ENCODE measurements at places on chromosomes 13 and 19. TPM values are rescaled to one million over a fixed set of nuclear protein-coding genes. Genes with fewer than 3 reads are reported as not detected.

Gene CLEC17A
- total RNA-seq = not detected

Gene ZNF382
- 5.2 TPM for total RNA-seq

DNA sequence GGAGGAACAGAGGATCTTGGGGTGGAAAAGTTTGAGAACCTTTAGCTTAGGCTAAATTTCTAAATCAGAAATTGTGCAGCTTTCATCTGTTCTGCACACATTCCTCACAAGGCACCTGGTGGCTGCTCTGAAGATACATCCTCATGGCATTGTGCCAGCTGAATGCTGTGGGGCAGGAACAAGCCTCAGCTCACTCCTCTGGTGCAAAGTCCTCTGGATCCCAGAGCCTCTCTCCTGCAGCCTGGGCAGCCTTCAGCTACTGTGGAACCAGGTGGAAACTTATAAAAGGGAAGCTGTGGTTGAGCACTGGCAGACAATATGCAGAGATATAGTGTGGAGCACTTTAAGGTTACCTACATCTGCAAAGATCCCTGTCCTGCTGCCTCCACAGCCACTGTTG is 72.3 kb downstream of the KCTD12 start:
- no peaks in the 10 kb centered on the region for H3K36me3 ChIP-seq
- H3K27ac ChIP-seq = no peak overlapping the region
- DNase-seq = no peak
- no peaks in the 10 kb centered on the region for H3K27me3 ChIP-seq
- H3K4me1 ChIP-seq = peaks cover 21% of the 10 kb centered on the region

DNA sequence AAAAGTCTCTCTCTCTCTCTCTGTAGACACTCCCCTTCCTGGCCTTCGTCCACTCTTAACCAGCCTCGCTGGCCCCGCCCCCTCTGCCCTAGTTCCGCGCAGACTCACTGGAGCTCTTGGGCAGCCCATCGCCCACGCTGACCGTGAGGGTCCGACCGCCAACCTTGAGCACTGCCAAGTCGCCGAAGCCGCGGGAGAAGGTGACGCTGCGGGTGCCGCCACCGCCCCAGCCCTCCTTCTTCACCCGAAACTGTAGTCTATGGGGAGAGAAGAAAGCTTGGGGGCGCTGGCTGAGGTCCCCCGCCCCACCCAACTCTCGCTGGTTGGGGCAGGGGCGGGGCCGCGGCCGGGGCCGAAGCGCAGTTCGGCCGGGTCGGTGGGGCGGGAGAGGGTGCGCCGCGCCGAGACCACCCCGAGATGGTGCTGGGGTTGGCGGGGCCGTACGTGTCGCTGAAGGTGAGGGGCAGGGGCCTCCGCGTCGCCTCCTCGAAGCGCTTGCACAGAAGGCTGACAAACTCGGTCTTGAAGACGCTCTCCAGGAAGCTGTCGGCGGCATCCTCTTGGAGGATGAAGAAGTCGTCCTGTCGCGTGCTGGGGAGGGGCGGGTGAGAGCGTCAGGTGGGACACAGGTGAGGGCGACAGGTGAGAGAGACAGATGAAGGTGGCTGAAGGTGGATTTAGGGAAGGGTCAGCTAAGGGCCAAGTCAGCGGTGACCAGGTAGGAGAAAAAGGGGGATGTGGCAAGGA is 12.6 kb upstream of the ZNF414 start:
- H3K4me3 ChIP-seq = peak overlapping the region; percentile 63
- peak overlapping the region; percentile 87 for H3K27ac ChIP-seq
- peaks cover 11% of the 10 kb centered on the region for H3K4me1 ChIP-seq
- H3K36me3 ChIP-seq = peaks cover 69% of the 10 kb centered on the region
- H3K27me3 ChIP-seq = no peaks in the 10 kb centered on the region

Gene ZNF587
- 25.6 TPM for total RNA-seq

GRCh38 chr13:37910790-37911189 is 41.2 kb upstream of the TRPC4 start:
- H3K4me1 ChIP-seq = no peaks in the 10 kb centered on the region
- H3K27me3 ChIP-seq = no peaks in the 10 kb centered on the region
- no peaks in the 10 kb centered on the region for H3K36me3 ChIP-seq
- no peak overlapping the region for H3K27ac ChIP-seq
- no peak overlapping the region for H3K4me3 ChIP-seq

DNA sequence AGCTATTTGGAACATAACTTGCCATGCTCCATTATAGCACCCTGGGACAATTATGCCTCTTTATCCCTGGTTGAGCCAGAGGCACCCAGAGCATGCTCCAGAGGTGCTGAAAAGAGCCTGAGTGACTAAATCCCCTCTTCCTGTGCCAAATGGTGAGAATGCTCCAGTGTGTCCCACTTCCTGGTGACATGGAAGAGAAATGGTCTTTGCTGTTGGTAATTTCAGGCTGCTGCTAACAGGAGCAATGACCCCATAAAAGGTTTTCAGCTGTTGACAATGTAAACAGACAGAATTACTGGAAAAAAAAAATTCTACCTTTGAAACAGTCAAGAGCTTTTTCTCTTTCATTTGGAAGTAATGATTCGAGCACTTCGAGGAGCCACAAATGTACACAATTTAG is 341.8 kb downstream of the FGF9 start:
- no peaks in the 10 kb centered on the region for H3K36me3 ChIP-seq
- H3K27me3 ChIP-seq = no peaks in the 10 kb centered on the region
- H3K4me3 ChIP-seq = no peak overlapping the region
- no peak overlapping the region for H3K27ac ChIP-seq
- no peaks in the 10 kb centered on the region for H3K4me1 ChIP-seq
- DNase-seq = no peak

DNA sequence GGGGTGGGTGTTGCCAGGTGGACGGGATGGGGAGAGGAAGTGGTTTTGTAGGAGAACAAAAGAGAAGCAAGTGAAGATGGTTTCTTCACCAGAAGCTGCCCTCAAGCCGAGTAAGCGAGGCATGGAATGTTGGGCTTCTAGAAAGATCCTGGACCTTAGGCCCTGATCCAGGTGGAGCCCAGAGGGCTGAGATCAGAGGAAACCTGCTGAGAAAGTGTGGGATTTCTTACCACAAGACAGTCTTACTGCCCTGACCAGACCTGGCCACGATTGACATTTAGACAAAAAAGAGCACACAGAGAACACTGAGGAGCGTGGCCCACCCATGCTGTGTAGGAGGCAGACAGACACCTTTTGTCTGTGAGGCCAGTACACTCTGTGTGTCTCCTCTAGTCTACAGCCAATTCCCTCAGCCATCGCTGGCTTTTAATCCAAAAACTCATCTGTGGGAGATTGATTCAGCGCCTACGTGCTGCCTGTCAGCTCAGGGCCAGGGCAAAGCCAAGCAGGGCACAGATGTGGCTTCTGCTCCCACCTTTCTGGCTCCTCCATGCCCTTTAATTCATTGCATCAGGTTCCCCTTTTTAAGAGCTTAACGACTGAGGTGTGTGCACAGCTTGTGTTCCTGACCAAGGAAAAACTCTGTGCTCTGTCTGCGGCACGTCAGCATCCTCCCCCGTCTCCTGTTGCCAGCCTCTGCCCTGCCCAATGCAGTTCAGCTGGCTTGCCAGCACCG is 123.3 kb downstream of the AKAP11 start:
- H3K36me3 ChIP-seq = no peaks in the 10 kb centered on the region
- H3K4me1 ChIP-seq = peaks cover 20% of the 10 kb centered on the region
- peak overlapping the region; percentile 34 for H3K27ac ChIP-seq

GRCh38 chr13:62932256-62932883 is 1516.7 kb upstream of the PCDH20 start:
- no peak overlapping the region for H3K27ac ChIP-seq
- H3K4me1 ChIP-seq = peaks cover 6% of the 10 kb centered on the region
- H3K36me3 ChIP-seq = no peaks in the 10 kb centered on the region
- no peaks in the 10 kb centered on the region for H3K27me3 ChIP-seq

- no peaks in the 10 kb centered on the region for H3K36me3 ChIP-seq
- H3K27ac ChIP-seq = no peak overlapping the region
- no peaks in the 10 kb centered on the region for H3K4me1 ChIP-seq
- no peaks in the 10 kb centered on the region for H3K27me3 ChIP-seq
- H3K4me3 ChIP-seq = no peak overlapping the region
These were observed 11.5 kb upstream of the LGALS14 start for GRCh38 chr19:39692822-39693221.

DNA sequence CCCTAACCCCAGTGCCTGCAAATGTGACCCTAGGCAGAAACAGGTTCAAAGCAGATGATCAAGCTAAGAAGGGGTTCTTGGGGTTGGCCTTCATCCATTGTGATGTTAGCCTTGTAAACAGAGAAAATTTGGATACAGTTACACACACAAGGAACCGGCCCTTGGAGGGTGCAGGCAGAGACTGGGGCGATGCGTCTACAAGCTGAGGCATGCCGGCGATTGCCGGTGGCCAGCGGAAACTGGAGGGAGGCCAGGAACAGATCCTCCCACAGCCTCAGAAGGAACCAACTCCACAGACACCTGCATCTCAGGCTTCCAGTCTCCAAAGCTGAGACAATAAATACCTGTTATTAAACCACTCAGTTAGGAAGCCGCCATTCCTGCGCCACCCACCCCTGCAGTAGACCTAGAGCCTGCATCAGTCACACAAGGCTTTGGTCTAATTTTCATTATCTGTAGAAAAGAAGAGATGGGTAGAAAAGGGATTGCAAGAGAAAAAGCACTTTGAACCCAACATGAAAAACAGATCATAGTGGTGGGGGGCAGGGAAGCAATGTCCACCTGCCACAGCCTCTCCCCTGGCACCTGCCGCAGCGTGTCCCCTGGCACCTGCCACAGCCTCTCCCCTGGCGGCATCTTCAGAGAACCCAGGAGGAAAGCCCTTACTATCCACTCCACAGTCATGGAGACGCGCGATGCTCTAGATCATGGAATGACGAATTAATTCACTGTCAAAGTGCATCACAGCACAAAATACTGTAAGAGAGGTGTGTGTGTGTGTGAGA is 119.7 kb upstream of the SOX1 start:
- no peaks in the 10 kb centered on the region for H3K36me3 ChIP-seq
- H3K27me3 ChIP-seq = no peaks in the 10 kb centered on the region
- no peaks in the 10 kb centered on the region for H3K4me1 ChIP-seq
- no peak overlapping the region for H3K27ac ChIP-seq

GRCh38 chr13:41554626-41555386 is 97.5 kb downstream of the RGCC start:
- H3K27ac ChIP-seq = no peak overlapping the region
- no peaks in the 10 kb centered on the region for H3K27me3 ChIP-seq
- peaks cover 3% of the 10 kb centered on the region for H3K4me1 ChIP-seq

Gene HIF3A
- 64.1 TPM for total RNA-seq

Gene SPART
- total RNA-seq = 72.5 TPM

DNA sequence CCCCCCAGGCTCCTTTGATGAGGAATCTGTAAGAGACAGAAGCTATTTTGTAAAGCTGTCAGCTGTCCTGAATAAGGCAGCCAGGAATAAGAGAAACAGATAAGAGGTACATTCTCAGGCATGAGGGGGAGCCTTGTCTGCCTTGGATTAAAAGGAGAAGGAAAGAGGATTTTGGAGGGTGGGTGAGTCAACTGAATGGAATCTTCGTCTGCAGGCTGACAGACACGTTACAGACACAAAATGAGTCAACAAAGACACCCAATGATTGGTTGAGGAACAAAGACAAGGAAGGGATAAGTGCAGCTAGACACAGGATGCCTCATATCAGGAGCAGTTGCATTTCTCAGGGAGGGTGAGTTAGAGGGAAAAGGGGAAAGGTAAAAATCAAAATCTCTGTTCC is 162.5 kb downstream of the OLFM4 start:
- DNase-seq = no peak
- H3K36me3 ChIP-seq = no peaks in the 10 kb centered on the region
- H3K27me3 ChIP-seq = no peaks in the 10 kb centered on the region

Gene CDX2
- total RNA-seq = not detected

- no peak for DNase-seq
- no peak overlapping the region for H3K4me3 ChIP-seq
- no peaks in the 10 kb centered on the region for H3K36me3 ChIP-seq
- H3K27ac ChIP-seq = no peak overlapping the region
These were observed 314.4 kb downstream of the ENOX1 start for GRCh38 chr13:43472339-43472738.

GRCh38 chr13:24288870-24289269 is 20.5 kb upstream of the C1QTNF9 start:
- H3K4me3 ChIP-seq = no peak overlapping the region
- peaks cover 96% of the 10 kb centered on the region for H3K36me3 ChIP-seq
- H3K4me1 ChIP-seq = no peaks in the 10 kb centered on the region
- no peak for DNase-seq
- no peak overlapping the region for H3K27ac ChIP-seq
- no peaks in the 10 kb centered on the region for H3K27me3 ChIP-seq

Gene CCDC169
- total RNA-seq = not detected

- no peaks in the 10 kb centered on the region for H3K36me3 ChIP-seq
- no peaks in the 10 kb centered on the region for H3K4me1 ChIP-seq
- no peak overlapping the region for H3K4me3 ChIP-seq
- DNase-seq = no peak
- H3K27me3 ChIP-seq = no peaks in the 10 kb centered on the region
- no peak overlapping the region for H3K27ac ChIP-seq
These were observed 484.5 kb downstream of the DIAPH3 start for GRCh38 chr13:59679254-59679653.

DNA sequence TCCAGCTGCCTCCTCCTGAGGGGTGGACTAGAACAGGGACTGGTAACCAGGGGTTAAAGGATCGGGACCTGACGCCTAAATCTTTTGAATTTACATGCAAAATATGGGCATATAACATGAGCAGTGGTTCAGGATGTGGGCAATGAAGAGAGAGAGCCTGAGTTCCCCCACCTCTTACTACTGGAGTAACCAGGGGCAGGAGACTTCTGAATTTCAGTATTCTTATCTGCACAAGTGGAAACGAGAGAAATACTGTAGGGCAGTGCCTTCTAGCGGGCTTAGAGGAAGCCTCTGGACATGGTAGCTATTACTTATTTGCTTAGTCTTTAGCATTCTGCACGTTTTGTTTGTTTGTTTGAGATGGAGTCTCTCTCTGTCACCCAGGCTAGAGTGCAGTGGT is 26.3 kb downstream of the BCAT2 start:
- DNase-seq = no peak
- H3K4me3 ChIP-seq = no peak overlapping the region
- no peaks in the 10 kb centered on the region for H3K36me3 ChIP-seq
- H3K4me1 ChIP-seq = peaks cover 20% of the 10 kb centered on the region
- H3K27ac ChIP-seq = no peak overlapping the region

Gene ATP4A
- not detected for total RNA-seq

Gene CBLC
- total RNA-seq = 2.3 TPM

DNA sequence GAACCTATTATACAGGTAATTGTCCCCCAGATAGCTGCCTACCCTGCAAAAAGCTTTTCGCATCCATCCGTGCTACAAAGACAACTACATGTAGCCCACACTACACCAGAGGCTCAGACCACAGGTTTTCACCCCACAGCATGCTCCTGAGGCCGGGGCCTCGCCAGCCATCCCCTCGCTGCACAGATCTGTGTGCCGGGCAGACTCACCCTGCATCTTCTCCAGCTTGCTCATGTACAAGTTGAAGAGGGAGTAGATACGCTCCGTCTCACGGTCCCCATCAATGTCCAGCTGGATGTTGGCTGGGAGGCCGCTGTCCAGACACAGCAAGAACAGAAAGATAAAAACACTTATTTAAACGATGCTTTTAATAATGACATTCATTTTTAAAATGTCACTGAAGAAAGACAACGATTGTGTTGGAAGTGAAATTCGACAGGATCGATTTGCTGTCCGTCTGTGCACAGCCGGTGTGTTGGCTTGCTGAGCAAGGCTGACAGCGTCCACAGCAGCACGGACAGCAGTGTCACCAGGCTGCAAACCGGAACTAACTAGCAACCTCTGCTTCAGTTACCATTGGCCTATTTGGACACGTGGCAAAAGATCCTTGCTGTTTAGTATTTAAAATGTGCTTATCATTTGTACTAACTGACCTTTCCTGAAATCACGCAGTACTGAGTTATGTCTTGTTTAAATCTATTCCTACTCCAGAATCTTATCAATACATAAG is 18.6 kb upstream of the C13orf46 start:
- H3K36me3 ChIP-seq = peaks cover 55% of the 10 kb centered on the region
- H3K4me3 ChIP-seq = no peak overlapping the region
- H3K4me1 ChIP-seq = no peaks in the 10 kb centered on the region
- H3K27ac ChIP-seq = no peak overlapping the region

- no peak overlapping the region for H3K4me3 ChIP-seq
- no peaks in the 10 kb centered on the region for H3K27me3 ChIP-seq
- DNase-seq = no peak
These were observed 109.3 kb downstream of the RXFP2 start for GRCh38 chr13:31848621-31849020.

Measured in lower lobe of right lung (tissue), 2 donors.